KG1 (cell line): ENCODE measurements at places on chromosomes 12 and 14.

- DNase-seq, result no peak
Observed at GRCh38 chr14:36521598-36522345, 1.7 kb upstream of the NKX2-1 start.

DNA sequence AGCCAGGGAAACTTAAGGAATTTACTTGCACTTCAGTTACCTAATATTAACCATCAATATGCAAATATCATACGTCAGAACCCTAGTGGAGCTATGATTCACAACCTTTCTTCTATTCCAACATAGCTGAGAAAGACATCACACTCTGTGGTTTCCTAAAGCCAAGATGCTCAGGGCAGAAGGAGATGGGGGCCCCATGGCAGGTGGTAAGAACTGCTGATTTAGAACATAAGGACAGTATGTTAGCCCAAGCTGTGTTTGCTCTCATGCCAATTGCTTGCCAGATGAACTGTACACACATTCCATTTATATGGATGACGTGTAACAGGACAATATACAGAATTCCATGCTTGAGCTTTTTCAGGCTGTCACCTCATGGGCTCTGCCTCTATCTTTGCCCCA lies 34.6 kb downstream of the HECTD4 start:
- DNase-seq, result no peak

- no peak for DNase-seq
Observed at GRCh38 chr12:107200394-107200793, 107.0 kb upstream of the CRY1 start.

DNA sequence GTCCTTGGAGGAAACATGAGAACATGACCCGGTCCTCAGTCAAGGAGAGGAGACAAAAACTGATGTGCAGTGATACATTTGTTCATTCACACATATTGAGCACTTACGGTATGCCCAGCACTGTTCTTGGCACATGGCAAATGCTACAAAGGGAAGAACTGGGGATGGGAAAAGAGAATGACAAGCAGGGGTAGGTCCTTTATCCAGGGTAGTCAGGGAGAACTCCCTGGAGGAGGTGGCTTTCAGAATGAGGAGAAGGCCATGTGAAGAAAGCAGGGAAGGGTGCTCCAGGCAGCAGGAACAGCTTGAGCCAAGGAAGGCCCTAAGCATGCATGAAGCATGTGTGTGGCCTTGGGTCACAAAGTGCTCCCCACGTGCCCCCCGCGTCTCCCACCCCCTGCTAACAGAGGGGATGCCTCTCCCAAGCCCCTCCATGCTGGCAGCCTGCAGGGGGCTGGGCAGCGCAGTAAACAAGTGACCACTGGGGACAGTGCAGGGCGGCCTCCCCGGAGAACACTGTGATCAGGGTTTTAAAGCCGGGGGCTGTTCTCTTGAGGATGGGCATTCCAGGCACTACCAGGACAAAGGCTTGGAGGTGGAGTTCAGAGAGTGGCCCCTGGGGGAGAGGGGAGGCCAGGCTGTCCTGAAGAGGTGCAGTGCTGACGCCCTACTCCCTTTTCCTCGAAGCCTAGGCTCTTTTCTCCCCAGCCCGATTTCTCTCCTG lies 71.0 kb downstream of the PHETA1 start:
- DNase-seq, result no peak

DNA sequence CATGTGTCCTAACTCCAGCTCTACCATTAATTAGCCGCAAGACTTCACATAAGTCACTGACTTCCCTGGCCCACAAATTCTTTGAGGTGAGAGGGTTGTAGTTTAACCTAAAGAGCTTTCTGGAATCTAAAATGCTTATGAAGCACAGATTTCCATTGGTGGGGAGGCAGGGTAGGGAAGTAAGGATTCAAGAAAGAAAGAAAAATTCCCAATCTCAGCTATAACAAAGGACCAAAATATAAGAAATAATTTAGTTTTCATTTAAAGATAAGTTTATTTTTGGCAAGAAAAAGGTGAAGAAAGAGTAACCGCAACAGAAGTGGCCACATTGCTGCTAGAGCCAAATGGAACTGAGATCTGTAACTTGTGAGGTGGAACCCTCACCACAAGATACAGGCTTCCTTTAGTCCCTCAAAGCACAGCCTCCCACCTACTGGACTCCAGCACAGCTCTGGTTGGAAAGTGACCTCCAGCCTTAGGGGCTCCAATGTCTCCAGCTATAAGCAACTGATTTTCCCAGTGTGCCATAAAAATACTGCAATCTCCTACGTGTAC lies 23.6 kb downstream of the DAD1 start:
- DNase-seq, result no peak

GRCh38 chr14:59046746-59047145 lies 141.7 kb upstream of the DAAM1 start:
- DNase-seq, result no peak

- DNase-seq, result no peak
Observed at GRCh38 chr12:12365931-12366431, 9.1 kb downstream of the BORCS5 start.

- DNase-seq, result no peak
Observed at GRCh38 chr14:104403421-104404220, 175.9 kb upstream of the C14orf180 start.

DNA sequence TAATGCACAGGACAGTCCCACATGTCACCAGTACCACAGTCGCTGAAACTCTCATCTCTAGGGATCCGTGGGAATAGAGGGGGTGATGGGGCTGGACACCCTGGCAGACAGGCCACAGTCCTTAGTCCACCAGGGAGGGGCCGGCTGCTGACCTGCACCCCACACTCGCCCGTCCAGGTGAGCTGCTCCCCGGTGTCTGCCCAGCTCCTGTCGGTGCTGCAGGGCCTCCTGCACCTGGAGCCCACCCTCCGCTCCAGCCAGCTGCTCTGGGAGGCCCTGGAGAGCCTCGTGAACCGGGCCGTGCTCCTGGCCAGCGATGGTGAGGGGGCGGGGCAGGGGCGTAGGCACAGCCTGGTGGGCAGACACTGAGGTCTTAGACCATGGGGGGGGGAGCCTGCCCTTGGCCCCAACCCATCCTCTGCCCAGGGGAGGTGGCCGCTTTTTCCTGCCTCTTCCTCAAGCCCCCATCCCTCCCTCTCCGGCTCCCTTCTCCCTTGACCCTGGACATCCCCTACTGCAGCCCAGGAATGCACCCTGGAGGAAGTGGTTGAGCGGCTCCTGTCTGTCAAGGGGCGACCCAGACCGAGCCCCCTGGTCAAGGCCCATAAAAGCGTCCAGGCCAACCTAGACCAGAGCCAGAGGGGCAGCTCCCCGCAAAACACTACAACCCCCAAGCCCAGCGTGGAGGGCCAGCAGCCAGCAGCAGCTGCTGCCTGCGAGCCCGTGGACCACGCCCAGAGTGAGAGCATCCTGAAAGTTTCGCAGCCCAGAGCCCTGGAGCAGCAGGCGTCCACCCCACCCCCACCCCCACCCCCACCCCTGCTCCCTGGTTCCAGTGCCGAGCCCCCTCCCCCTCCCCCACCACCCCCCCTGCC lies 17.1 kb upstream of the ADSS1 start:
- no peak for DNase-seq

DNA sequence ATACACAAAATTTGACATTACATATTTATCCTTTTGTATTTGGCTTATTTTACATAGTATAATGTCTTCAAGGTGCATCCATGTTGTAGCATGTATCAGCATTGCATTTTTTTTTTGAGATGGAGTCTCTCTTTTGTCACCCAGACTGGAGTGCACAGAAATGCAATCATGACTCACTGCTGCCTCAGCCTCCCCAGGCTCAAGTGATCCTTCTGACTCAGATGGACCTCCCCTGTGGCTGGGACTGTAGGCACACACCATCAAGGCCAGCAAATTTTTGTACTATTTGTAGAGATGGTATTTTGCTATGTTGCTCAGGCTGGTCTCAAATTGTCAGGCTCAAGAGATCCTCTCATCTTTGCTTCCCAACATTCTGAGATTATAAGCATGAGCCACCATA lies 214.4 kb upstream of the ALG10B start:
- DNase-seq, result no peak

DNA sequence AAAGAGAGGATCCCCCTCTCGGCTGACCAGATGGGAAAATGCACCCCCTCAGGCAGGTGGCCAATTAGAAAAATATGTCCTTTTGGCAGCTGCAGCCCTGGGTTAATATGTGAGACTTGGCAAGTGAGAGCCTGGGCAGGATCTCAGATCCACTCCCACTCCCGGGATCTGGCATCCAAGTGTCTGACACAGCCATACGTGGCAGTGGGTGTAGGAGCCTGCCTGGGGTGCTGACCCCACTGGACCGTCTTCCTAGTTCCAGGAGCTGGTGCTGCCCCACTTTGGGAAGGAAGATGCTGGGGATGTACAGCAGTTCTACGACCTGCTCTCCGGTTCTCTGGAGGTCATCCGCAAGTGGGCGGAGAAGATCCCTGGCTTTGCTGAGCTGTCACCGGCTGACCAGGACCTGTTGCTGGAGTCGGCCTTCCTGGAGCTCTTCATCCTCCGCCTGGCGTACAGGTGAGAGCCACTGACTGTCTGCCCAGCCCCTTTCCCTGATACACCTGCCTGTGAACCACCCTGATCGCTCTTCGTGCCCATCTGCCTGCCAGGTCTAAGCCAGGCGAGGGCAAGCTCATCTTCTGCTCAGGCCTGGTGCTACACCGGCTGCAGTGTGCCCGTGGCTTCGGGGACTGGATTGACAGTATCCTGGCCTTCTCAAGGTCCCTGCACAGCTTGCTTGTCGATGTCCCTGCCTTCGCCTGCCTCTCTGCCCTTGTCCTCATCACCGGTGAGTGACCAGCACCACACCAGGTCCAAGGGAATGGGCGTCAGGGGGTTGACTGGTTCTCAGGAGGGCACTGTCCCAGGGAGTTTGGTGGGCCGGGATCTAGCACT lies 5.8 kb downstream of the NR4A1 start:
- DNase-seq, result no peak

DNA sequence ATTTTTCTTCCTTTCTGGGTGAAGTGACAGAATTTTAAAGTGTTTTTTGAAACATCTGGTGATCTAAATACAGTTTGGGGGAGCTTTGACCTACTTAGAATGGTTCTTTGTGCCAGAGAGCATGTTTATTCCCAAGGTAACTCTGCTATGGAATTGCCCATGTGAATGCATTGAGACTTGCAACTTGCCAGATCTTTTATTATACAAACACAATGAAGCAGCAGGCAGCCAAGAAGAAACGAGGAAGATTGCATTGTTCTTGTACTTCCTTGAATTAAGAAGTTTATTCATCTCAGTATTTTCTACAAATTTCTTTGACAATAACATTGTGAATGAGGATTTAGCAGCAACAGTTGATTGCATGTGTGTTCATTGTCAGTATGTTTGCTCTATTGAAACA lies 55.5 kb downstream of the FGD4 start:
- DNase-seq, result no peak

GRCh38 chr12:42002563-42002962 lies 142.1 kb downstream of the GXYLT1 start:
- no peak for DNase-seq

GRCh38 chr14:87526731-87527130 lies 466.3 kb downstream of the GALC start:
- no peak for DNase-seq

GRCh38 chr14:81506487-81506886 lies 27.2 kb downstream of the SEL1L start:
- no peak for DNase-seq

GRCh38 chr12:105338966-105339365 lies 8.5 kb downstream of the C12orf75 start:
- DNase-seq, result no peak

- DNase-seq, result no peak
Observed at GRCh38 chr12:43348221-43348620, 203.8 kb downstream of the ADAMTS20 start.

GRCh38 chr12:87802721-87803011 lies 226.5 kb downstream of the C12orf50 start:
- no peak for DNase-seq

- DNase-seq, result no peak
Observed at GRCh38 chr14:94761348-94761996, 8.4 kb downstream of the GSC start.

DNA sequence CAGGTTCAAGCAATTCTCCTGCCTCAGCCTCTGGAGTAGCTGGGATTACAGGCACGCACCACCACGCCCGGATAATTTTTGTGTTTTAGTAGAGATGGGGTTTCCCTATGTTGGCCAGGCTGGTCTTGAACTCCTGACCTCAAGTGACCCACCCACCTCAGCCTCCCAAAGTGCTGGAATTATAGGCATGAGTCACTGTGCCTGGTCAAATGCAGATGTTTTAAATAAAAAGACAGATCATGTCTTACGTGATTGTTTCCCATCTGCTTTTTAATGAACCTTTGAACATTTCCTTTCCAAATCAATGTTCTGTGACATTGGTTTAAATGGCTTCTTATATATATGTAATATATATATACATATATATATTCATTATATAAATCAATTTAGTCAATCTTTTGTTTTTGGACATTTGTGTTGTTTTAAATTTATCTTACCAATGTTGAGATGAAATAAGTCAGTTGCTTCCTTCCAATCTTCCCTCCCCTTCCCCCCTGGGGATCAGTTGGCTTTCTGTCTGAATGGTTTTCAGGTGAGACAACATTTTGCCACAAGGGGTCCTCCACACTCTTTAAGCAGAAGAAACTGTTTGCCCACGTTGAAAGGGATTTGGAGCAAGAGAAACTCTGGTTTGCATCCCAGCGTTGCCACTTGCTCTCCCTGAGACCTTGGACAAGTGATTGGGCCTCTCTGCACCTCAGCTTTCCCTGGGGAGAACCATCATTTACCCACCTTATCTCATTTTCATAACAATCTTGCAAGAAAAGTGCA lies 47.6 kb upstream of the RBM19 start:
- DNase-seq, result no peak

- DNase-seq, result no peak
Observed at GRCh38 chr12:27285403-27285802, 41.3 kb downstream of the STK38L start.

GRCh38 chr12:6199531-6200255 lies 507 bp upstream of the CD9 start:
- no peak for DNase-seq

DNA sequence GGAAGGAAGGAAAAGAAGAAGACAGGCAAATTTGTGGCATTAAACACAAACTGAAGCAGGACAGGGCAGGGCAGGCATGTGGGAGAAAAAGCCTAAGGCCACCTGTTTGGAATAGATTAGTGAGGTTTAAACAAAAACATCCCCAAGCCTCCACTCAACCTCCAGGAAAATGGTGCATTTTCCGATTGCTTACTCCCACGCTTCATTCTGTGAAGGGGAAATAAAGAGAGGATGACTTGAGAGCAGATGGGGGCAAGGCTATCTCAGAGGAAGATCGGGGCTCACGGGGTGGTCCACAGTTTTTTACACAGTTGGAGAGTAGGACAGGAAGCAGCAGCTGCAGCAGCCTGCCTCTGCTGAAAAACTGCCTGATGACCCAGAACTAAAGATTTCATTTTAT lies 250.9 kb downstream of the DUSP6 start:
- no peak for DNase-seq

DNA sequence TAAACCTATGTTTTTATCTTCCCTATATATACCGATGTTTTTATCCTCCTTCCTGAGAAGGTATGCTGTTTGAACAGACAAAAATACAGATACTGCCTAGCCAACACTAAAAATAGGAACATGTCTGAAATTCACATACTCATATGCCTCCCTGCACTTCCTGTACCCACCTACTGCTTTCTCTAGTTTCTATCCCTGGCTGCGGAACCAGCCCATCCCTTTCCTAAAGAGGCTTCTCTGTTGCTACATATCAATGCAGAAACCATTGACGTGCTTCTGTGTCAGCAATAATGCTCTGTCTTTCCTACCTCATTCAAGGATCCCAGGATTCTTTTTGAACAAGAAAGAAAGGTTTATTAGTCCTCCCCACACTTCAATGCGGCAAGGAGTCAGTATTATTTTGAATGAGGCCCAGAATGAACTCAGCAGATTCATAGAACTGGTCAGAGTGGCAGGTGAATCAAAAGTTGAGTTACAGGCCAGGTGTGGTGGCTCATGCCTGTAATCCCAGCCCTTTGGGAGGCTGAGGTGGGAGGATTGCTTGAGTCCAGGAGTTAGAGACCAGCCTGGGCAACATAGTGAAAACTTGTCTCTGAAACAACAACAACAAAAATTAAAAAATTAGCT lies 67.8 kb upstream of the NAP1L1 start:
- no peak for DNase-seq
